ENCODE measurements at places on chromosomes 13 and 19.

- DNase-seq = no peak
These were observed 14.7 kb downstream of the TEX30 start for GRCh38 chr13:102758842-102759241.

GRCh38 chr13:74052402-74052928 is 81.7 kb downstream of the KLF12 start:
- DNase-seq = no peak

DNA sequence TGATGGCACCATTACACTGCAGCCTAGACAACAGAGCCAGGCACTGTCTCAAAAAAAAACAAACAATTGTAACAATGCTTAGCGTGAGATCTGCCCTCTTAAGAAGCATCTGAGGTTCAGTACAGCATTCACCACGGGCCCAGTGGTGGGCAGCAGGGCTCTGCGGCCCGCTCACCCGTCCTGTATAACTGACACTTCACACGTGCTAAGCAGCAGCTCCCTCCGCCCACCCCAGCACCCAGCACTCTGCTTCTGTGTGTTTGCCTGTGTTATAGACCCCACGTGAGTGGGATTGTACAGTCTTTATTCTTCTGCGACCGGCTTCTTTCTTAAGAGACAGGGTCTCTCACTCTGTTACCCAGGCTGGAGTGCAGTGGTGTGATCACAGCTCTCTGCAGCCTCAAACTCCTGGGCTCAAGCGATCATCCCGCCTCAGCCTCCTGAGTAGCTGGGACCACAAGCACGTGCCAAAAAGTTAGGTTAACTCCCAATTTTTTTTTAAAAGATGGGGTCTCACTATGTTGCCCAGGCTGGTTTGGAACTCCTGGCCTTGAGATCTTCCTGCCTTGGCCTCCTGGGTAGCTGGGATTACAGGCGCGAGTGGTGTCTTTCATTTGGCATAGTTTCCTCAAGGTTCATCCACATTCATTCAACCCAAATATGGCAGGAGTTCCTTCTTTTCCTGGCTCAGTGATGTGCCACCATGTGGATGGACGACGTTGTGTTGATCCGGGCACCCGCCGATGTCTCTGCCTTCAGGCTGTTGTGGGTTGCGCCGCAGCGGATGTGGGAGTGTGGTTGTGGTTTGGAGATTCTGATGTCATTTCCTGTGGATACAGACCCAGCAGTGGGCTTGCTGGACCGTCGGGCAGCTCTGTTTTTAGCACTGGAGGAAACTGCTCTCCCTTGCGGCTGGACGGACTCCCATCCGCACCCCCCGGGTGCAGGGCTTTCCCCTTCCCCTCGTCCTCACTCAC is 170.0 kb downstream of the KDM4B start:
- DNase-seq = no peak

GRCh38 chr13:46896341-46897137 is at the start of gene HTR2A:
Gene HTR2A, minus strand, starts transcription at chr13:46897053. Its CDS starts 1,147 bp downstream, at chr13:46895906.
- no peak for DNase-seq

DNA sequence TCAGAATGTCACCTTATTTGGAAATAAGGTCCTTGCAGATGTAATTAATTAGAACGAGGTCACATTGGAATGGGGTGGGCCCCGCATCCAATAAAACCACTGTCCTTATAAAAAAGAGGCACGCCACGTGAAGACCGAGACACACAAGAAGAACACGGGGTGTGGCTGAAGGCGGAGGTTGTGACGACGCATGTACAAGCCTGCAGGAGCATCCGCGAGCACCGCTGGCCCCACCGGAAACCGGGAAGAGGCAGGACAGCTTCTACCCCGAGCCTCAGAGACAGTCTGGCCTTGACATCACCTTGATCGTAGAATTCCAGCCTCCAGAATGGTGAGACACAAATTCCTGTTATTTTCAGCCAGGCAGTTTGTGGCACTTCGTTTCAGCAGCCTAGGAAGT is 177.9 kb downstream of the COL4A1 start:
- DNase-seq = no peak

DNA sequence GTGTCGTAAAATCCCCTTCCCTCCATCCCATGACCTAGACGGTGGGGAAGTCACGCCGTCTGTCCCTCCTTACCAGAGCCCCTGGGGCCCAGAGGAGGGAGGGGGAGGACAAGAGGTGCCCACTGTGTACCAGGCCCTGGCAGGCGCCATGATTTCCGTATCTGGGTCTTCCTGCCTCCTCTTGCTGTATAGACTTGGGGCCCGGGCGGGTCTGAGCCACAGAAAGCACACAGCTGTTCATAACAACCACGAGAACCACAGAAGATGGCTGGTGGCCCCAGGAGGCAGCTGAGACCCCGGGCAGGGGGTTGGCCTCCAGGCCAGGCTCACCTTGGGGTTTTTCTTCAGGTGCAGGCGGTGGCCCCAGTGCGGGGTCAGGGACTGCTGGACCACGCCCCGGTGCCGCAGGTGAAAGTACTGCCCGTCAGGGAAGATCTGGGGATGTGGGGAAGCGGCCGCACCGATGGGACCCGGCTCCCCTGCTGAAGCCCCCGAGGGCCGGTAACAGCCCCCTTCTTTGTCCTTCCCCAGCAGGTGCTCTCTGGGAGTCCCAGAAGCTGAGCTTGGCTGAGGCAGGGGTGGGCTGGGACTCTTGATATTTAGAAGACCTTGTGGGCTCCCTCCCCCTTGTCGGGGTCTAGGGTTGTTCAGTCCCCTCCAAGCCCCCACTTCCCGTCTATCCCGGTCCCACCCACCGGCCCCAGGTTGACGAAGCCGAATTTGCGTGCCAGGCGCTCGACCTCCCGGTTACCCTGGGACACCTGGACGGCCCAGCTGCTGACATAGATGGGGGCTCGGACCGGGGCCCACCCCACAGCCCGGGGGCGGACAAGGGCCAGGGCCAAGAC is 463 bp downstream of the PCSK4 start:
- DNase-seq = no peak

GRCh38 chr13:37403776-37404527 is 194.6 kb downstream of the POSTN start:
- DNase-seq = no peak

GRCh38 chr13:33057019-33057780 is 41.0 kb downstream of the KL start:
- no peak for DNase-seq

DNA sequence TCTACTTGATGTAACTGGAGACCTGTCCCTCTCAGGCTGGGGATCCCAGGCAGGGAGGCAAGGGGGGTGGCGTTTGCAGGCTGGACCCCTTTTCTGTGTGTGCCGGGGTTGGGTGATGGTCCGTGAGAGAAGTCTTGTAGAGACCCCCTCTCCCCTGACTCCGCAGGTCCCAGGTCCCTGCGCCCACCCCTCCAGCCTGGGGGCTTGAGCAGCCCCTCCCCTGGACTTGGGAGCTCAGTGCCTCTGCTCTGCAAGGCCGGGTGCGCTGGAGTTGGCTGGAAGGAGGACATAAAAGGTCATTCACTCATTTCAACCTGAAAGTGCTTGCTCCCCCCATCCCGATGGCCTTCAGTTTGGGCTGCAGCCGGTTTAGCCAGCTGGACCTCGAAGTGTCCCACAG is 89.5 kb downstream of the SLC7A1 start:
- no peak for DNase-seq

DNA sequence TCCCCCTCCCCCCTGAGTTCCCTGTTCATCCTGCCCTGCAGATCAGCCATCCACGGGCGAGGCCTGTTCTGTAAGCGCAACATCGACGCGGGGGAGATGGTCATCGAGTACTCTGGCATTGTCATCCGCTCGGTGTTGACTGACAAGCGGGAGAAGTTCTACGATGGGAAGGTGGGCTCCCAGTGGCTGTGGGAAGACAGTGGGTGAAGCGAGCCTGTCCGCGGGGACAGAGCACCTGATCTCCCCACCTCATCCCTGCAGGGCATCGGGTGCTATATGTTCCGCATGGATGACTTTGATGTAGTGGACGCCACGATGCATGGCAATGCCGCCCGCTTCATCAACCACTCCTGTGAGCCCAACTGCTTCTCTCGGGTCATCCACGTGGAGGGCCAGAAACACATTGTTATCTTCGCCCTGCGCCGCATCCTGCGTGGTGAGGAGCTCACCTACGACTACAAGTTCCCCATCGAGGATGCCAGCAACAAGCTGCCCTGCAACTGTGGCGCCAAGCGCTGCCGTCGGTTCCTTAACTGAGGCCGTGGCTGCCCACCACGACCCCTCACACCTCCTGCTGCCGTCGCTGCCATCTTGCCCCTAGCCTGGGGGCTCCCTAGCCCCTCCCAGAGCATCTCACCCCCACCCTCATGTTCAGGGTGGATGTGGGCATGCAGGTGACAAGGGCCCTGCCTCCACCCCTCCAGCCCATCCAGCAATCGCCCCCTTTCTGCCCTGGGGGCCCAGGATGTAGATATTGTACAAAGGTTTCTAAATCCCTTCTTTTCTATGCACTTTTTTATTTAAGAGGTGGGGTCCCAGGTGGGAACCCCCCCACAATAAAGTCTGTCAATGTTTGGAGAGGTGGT is 4.0 kb downstream of the IGFLR1 start:
- no peak for DNase-seq

- no peak for DNase-seq
These were observed 34.4 kb downstream of the NUP58 start for GRCh38 chr13:25335856-25336255.

DNA sequence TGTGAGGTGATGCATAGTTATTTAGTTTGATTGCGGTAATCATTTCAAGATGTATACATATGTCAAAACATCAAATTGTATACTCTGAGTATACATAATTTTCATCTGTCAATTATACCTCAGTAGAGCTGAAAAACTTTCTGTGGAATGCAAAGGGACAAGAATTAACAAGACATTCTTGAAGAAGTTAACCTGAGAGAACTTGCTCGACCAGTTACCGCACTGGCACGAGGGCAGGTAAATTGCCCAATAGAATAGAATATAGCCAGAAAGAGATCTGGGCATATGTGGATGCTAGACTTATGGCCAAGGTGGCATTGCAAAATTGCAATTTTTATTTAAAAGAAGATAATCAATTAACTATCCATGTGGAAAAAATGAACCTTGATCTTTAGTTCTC is 42.3 kb upstream of the GJB6 start:
- no peak for DNase-seq

DNA sequence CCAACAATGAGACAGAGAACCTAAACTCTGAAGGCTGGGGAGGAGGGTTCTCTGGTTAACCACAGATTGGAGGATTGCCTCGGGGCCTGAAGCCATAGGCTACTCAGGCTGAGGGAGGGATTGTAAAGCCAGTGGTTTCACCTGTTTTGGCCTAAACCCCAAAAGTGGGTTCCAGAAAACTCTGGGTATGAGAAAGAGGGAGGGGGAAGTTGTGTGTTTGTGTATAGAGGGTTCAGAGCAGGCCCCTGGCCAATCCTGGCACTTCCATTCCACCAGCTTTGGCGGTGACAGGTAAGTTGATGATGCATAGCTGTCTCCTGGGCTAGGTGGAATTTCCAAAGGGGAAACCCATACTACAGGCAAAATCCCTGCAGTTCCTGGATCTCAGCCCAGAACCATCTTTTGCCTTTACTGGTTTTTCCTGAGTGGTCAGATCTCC is 13.5 kb upstream of the CCDC97 start:
- DNase-seq = no peak

All from cortex of kidney (tissue), 1 donor.